WTC11 (cell line): ENCODE measurements at places on chromosomes 4 and X. TPM values are rescaled to one million over a fixed set of nuclear protein-coding genes. Genes with fewer than 3 reads are reported as not detected.

GRCh38 chr4:153265306-153266047, 61.2 kb downstream of the TRIM2 start:
- peaks cover 23% of the 10 kb centered on the region for H3K36me3 ChIP-seq
- H3K27me3 ChIP-seq, result no peaks in the 10 kb centered on the region
- no peak overlapping the region for H3K4me3 ChIP-seq

Gene PAGE4
- 0.82 to 1.5 TPM in 2 of 3 replicates, not detected in the other for total RNA-seq

DNA sequence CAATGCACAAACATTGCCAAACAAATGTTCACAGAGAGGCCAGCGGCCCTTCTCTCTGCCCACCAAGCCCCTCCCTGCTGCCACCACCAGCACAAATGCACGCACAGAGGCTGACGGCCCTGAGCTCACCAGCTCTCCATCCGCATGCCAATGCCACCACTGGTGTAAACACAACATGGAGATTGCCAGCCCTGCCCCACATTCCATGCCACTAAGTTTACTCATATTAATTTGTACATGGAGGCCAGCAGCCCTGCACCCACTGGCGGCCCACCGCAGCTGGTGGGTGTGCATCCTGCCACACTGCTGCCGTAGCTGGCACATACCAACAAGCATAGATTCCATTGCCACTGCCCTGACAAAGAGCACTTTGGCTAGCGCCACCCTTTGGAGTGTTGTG, 124.0 kb downstream of the CYLC1 start:
- no peak overlapping the region for H3K27ac ChIP-seq
- no peak for DNase-seq
- H3K27me3 ChIP-seq, result no peaks in the 10 kb centered on the region
- peaks cover 8% of the 10 kb centered on the region for H3K36me3 ChIP-seq

Gene HSFX4
- total RNA-seq, result not detected in 3 replicates

DNA sequence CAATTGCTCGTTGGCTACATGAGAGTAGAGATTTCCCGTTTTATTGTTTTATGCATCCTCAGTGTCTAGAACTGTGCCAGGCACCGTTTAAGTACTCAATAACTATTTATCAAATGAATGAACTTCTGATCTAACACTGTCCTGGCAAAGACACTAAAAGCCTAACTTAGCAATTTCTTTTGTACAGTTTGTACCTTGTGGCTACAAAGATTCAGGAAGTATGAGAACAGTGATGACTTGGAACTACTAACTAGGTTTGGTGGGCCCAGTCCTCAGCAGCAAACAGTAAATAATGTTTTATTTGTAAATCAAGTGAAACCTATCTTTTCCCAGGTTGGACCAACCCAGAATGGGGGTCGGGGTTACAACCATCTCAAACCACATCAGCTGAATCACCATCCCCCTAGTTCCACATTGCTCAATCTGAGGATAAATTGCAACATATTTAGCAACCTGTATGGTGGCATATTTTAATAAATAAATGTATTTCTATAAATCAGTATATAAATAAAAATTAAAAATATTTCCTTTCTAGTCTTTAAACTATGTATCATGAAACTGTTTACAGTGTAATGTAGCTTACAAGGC, 12.3 kb upstream of the SCRG1 start:
- H3K4me1 ChIP-seq, result no peaks in the 10 kb centered on the region
- no peak overlapping the region for H3K4me3 ChIP-seq
- H3K27ac ChIP-seq, result no peak overlapping the region
- DNase-seq, result no peak

Gene ENOPH1
- total RNA-seq, result 72.3 to 78.3 TPM (median 75.0 TPM) in 3 replicates

- DNase-seq, result no peak
- H3K4me3 ChIP-seq, result no peak overlapping the region
- H3K4me1 ChIP-seq, result no peaks in the 10 kb centered on the region
Measured at GRCh38 chr4:184762100-184762499, 28.2 kb upstream of the CENPU start.
